HS-5 (cell line): ENCODE measurements at places on chromosomes 2 and 18.

DNA sequence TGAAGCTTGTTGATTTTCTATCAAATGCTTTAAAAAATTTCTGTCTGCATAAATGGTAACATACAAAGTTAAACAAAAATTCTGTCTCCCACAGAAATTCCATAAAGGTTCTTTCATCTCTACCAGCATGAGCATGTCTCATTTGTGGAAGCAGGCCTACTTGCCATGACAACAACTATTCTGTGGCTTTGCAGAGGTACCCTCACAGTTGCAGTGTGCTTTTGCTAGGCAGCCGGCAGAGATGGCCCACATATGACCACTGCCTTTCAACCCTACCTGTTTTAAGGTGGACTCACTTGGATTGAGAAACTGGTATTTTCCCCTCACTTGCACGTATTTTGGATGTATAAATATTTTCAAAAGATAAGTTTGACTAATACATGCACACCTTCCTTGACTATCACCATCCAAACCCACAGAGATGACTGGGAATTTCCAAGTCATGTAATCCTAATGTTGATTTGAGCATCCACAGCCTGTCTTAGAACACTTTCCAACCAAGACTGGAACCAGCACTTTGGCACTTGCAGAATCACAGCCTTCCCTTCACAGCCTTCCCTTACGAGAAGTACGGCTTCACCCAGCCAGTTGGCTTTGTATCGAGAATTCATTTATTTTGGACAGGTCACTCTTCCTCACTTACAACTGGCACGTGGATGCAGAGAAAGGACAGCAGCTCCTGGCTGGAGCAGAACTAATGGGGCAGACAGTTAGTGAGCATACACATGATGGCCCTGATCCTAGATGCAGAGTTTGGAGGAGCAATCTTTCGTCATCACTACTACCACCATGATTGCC is 9.3 kb upstream of the FHL2 start:
- no peak for DNase-seq

DNA sequence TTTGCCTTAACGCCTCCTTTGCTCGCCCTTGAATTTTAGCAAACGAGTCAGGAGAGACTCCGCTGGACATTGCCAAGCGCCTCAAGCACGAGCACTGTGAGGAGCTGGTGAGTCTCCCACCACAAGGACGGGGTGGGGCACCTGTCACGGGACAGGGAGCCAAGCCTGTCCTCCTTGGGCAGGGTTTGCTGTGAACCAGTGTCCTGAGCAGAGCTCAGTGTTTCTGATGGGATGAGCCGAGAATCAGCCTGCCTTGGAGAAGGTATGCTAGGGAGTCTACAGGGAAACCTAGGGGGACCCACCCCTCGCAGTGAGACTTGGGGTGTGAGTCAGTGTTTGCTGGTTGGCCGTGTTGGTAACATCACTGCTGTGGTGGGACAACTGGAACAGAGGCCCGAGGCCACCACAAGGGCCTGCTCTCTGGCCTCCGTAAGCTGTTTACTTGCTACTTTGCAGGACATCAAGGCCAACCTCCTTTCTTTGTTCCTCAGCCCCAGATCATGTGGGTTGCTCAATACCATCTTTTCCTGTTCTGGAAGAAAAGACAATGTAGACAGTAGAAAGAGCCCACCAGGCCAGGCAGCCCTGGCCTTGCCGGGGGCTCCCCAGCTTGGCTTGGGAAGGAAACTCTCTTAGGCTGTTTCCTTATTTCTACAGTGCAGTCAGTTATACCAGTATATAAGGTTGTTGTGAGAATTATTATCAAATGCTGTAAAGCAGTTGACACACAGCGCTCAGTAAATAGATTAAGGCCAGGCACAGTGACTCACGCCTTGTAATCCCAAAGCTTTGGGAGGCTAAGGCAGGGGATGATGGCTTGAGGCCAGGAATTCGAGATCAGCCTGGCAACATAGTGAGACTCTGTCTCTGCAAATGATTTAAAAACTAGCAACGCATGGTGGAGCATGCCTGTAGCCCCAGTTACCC is 42.4 kb downstream of the ITGB1BP1 start:
- DNase-seq = peak; percentile 80

DNA sequence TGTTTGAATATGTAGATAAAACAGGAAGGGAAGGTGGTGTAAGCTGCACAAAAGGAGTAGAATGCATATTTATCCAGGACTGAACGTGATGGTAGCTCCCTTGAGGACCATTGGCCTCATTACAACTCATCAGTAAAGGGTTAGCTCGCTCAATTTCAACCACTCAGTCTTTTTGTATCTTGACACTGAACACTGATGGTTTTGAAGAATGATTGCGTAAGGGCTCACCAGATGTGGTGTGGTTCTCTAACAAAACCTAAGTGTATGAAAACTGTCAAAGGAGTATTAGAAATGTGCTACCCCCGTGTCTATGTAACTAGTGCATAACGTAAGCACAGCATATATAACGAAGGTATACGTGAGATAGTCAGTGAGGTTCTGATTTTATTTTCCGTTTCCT is 272.4 kb upstream of the THSD7B start:
- no peak for DNase-seq

- no peak for DNase-seq
These were observed 2.7 kb downstream of the MAP4K3 start for GRCh38 chr2:39434233-39434897.

DNA sequence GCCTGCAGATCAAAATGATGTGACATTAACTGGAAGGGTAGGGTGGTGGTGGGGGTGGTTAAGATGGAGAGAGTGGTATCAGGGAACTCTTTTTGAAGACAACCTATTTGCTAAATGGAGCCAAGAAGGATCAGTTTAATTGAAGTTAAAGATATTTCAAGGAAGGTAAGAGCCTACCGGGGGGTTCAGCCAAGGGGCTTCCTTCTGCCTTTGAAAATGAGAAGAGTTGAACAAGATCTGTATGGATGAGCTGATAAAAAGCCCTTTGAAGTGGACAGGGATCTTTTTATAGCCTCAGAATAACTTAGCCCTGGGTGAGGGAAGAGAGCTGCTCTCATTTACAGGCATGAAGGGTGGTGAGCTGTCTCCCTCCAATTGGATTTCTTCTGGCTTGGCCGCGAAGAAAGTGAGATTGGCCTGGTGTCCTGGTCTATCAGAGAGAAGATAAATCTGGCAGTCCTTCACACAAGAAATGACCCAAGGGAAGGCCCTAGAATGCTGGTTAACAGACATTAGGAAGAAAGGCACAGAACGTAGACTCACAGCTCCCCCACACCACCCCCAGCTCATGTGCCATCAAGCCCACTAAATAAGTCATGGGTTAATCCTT is 439.8 kb downstream of the TNS1 start:
- DNase-seq = no peak

DNA sequence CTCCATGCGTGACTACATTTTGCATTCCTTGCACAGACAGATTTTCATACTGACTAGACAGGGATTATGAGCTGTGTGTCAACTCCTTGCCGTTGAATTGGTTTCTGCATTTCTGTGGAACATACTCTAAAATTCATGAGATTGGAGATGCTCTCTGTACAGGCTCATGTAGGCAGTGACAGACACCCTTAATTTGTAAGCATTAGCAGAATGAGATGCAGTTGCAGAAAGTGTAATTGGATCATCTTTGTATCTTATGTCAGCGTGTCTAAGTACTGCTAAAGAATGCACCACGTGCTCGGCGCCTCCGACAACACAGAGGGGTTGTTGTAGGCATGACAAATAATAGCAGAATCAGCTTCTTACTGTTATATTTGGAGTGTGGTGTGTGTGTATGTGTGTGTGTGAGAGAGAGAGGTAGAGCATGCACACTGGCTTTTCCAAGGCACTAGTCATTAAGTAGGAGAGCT is 212.4 kb downstream of the CMPK2 start:
- DNase-seq = no peak

- DNase-seq = no peak
These were observed at the start of gene SULT1C2 for GRCh38 chr2:108288534-108289106. SULT1C2 (plus strand) TSS chr2:108288895; CDS start chr2:108293668, 4,773 bp downstream.

DNA sequence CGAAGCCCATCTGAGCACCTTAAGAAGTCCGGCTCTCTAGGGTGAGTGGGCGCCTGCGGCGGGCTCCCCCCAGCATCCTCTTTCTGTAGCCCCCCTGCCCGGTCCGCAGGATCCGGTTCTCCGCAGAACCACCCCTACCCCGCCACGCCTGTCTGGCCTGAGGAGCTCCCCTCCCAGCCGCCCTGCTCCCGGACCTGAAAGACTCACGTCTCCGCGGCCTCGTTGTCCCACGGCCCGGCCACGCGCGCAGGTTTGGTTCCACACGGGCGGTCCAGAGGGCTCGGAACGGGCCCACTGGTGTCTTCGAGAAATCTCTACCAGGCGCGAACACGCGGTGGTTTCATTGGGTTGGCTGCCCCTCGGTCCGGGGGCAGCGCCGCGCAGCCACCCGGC is 237 bp downstream of the SLC39A6 start:
- no peak for DNase-seq

DNA sequence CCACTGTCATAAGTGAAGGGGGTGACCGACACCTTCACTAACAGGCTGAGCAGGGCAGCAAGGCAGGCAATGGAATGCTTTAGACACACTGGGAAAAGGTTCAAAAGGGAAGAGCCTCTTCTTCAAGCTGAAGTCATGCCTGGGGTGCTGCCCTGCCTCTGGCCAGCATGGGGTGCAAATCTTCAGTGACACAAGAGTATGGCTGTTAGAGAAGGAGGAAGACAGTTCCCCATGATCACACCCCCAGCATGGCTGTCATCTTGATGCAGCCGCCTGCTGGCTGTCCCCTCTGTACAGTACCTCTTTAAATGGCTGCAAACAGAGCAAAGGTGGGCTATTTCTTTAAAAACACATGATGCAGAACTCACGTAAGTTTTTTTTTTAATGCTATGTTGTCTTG is 71.9 kb downstream of the INPP4A start:
- DNase-seq = no peak

DNA sequence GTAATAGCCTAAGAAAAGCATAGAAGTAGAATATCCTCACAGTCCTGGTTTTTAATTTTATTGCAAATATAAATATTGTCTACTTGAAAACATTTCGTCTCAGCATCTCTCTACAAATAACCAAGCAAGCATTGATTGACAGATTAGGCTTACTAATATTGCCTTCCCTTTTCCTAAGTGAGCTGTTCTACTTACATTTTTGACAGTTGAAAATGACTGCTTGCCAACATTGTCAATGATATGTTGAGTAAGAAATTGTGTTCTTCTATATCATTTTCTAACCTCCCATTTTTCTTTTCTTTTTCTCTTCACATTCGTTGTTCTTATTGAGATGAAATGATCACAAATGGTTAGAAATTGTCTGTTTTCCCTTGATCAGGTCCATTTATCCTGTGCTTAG is 47.0 kb upstream of the STK39 start:
- no peak for DNase-seq

GRCh38 chr2:138507267-138507666 is 5.7 kb downstream of the SPOPL start:
- DNase-seq = no peak

GRCh38 chr2:146762786-146763185 is 1082.0 kb upstream of the ACVR2A start:
- DNase-seq = no peak

GRCh38 chr2:74843899-74844298 is 10.0 kb downstream of the HK2 start:
- DNase-seq = no peak

DNA sequence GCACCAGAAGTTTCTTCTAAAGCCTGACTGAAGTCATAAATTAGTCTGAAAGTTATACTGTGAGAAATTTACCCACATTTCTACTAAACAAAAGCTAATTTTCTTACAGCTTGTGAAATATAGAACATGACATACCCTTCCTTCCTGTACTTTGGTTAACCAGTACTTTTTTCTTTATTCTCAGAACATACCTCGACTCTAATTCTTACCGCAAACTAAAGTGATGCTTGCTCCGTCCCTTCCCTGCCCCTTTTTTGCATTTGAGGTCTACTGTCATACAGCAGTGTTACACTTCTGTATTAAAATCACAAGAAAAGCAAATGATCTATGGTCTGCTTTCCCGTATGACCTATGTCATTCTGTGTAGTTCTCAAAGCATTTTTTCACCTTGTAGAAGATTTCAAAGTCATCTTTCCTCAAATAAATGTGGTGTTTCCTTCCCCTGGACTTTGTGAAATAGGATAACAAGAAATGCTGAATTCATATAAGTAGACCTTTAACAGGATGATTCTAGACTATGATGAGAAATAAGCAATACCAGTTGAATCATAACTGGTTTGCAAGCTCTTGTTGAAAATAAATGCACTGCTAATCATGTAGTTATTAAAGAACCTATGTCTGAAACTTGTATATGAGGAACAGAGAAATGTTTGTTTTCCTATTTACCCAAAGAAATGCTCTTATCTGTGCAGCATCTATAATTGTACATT is 30.4 kb downstream of the CYTIP start:
- DNase-seq = no peak

DNA sequence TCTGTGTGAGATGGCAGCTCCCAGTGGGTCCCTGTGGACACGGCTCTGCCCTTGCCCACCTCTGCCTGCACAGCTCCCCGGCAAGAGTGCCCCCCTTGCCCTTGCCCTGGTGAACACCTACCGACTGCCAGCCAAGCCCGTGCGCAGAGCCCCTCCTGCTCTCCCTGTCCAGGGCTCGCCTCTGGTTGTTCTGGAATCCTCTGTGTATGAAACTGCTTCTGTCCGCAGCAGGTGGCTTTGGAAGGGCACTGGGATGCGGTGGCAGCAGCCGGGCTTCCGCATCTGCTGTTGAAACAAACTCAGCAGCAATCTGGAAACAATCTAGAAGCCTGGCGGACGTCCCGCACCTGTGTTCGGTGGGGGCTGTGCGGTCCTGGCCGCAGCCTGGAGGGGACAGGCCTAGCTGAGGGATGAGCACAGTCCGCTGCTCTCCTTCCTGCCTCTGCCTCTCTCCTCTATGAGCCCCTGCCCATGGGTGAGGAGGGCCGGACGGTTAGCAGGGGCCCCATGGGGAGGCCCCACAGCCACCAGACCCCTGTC is 34.0 kb upstream of the KLF11 start:
- no peak for DNase-seq

DNA sequence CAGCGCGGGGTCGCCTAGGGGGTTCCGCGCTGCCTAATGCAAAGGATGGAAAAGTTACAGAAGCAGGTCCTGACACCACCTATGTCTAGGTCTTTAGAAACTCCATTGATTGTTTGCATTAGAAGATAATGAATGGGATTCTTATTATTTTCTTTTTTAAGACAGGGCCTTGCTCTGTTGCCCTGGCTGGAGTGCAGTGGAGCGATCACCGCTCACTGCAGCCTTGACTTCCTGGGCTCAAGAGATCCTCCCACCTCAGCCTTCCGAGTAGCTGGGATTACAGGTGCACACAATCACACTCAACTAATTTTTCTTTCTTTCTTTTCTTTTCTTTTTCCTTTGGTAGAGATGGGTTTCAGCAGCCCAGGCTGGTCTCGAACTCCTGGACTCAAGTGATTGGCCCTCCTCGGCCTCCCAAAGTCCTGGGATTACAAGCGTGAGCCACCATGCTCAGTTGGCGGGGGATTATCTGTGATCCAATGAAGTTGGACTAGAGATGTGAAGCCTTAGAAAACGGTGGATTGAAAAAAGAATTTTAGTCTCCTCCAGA is 761 bp upstream of the IDH1 start:
- no peak for DNase-seq
